GM12878 (cell line): ENCODE measurements at places on chromosomes 12 and 14. TPM values are rescaled to one million over a fixed set of nuclear protein-coding genes. Genes with fewer than 3 reads are reported as not detected.

Gene RAB2B
- 14.5 and 18.4 TPM in 2 replicates for total RNA-seq

Gene LRRIQ1
- not detected in 2 replicates for total RNA-seq

GRCh38 chr14:21049271-21049673 lies 7.1 kb downstream of the RNASE7 start:
- no peaks in the 10 kb centered on the region for H3K36me3 ChIP-seq
- H3K27me3 ChIP-seq = peaks cover 9% of the 10 kb centered on the region; the same call in 1 of the 2 replicates
- no peak overlapping the region for H3K4me3 ChIP-seq

GRCh38 chr14:70735043-70735442 lies 74.3 kb downstream of the MAP3K9 start:
- H3K4me3 ChIP-seq = no peak overlapping the region
- no peaks in the 10 kb centered on the region for H3K27me3 ChIP-seq
- no peak overlapping the region for H3K27ac ChIP-seq
- H3K4me1 ChIP-seq = no peaks in the 10 kb centered on the region

DNA sequence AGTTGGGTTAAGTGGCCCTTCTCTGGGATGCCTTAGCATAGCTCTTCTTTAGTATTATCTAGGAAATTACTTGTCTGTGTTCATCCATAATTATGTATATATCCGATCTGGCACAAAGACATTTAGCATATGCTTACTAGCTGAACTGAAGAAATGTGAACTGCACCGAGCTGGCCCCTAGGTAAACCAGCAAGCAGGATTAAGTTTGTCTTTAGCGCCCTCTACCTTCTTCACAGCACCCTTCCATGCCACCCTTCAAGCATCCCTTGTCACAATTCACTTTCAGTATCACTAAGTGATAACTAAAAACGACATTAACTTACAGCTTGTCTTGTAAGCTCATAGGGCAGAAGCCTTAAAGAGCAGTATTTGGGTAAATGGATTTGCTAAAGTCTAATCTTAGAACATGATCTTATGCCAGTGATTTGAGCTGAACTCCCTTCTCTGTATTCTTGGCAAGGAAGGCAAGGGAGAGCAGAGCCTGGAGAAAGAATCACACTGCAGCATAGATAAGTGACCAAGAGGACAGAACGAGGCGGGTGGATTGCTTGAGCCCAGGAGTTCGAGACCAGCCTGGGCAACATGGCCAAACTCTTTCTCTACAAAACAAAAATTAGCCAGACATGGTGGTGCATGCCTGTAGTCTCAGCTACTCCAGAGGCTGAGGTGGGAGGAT lies 2.6 kb upstream of the HAL start:
- H3K36me3 ChIP-seq = no peaks in the 10 kb centered on the region
- no peaks in the 10 kb centered on the region for H3K27me3 ChIP-seq
- peak; percentile 34 for DNase-seq
- H3K4me3 ChIP-seq = no peak overlapping the region
- no peaks in the 10 kb centered on the region for H3K4me1 ChIP-seq
